Tongue (tissue), 3 donors: ENCODE measurements at places on chromosomes 5 and 9. TPM values are rescaled to one million over a fixed set of nuclear protein-coding genes. Genes with fewer than 3 reads are reported as not detected.

GRCh38 chr9:97592126-97592525 lies 41.0 kb downstream of the TSTD2 start:
- no peak for DNase-seq

GRCh38 chr9:72150127-72150526 lies 887 bp downstream of the GDA start:
- no peak for DNase-seq

DNA sequence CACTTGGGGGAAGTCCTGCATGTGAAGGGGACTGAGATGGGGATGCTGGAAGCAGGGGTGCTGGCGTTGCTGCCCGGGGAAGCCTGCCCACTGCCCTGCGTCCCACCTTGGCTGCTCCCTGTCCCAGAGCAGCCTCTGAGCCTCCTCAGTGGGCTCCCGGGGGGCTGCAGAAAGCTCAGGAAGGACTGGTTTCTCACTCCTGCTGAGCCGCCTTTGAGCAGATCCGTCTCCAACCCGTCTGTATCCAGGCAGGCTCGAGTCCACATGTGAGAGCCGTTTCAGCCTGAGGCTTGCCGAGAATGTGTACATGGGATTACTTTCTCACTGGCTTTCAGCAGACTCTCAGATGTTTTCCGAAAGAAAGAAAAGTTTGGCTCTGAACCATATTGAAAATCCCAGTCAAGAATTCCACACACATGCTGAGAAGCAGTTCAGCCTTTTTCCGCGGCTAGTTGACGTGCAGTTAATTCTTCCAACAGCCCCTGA lies 95.3 kb upstream of the COL5A1 start:
- DNase-seq: peak; percentile 96

GRCh38 chr5:10442576-10442975 lies 897 bp downstream of the ROPN1L start:
- DNase-seq: no peak

- no peak for DNase-seq
Measured at GRCh38 chr5:95858023-95858461, 35.5 kb upstream of the GLRX start.

- DNase-seq: peak; percentile 86
Measured at GRCh38 chr5:140926443-140927227, 536 bp downstream of the PCDHAC1 start.

DNA sequence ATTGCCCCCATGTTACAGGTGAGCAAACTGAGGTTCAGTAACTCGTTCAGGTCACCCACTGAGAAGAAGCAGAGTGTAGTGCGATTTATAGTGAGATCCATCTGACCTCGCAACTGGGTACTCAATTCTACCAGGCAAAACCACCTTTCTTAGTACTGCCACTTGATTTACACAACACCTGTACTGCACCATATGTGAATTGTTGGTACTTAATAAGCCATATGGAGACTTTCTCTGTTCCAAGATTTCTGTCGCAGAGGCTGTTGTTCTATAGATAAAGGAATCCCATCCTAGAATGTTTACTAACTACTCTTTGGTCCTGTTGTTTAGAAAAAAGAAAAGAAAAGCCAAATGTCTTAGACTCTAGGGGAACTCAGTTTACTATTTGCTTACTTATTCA lies 287.5 kb downstream of the KCTD16 start:
- DNase-seq: no peak

EXD3 gene
- 19.9 TPM for total RNA-seq

CRHBP gene
- not detected for total RNA-seq

DOCK8 gene
- 22.8 TPM for total RNA-seq

FCHO2 gene
- 27.2 TPM for total RNA-seq

CAVIN4 gene
- 392 TPM for total RNA-seq
